ENCODE measurements at places on chromosomes 4 and X.
A peak's percentile ranks its signal among the peaks of the same experiment; 100 is the strongest.

GRCh38 chr4:128461291-128462102 is 173.9 kb upstream of the PGRMC2 start:
- no peak for DNase-seq

DNA sequence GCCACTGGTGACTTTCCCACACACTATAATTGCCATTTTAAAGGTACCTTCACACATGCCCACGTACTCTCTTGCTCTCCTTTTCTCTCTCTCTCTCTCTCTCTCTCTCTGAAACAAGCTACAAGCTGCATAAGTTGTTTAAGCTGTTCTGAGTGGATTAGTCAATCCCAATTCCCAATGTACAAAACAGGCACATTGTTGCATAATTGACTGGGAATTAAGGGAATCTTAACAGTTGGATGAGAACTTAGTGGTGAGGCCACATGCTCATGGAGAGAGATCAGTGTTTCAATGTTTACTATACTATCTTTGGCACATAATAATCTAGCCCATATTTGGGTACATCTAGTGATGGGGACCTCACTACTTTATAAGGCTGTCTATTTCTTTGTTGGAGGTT is 123.3 kb downstream of the ARHGEF9 start:
- DNase-seq = no peak

DNA sequence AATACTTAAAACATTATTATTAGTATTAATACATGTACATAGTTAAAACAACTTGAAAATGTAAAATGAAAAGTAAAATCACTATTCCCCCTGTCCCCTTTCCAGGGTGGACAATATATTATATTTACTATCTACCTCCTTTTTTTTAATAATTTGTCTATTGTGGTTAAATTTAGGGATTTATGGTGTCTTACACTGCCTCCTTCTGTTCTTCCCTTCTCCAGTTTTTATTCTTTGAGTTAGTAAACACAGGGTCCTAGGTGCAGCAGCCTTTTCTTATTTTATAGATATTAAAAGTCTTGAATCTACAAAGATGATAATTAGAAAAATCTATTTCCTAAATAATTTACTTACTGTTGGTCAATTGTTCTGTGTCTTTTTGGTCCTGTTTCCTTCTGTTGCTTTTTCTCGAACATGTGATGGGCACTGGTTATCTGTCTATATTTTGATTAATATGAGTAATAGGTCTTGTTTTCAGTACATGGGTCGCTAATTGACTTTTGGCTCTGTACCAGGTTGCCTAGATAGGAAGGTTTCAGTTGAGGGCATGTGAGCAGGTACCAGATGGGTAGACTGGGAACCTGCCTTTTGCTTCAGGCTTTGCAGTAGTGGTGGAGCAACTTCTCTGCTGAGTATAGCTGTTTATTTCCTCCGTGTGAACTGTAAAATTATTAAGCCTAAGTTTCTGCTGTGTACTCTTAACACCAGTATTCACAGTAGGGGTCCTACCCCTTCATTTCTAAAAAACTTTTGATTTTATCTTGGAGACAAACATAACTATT is 1.1 kb downstream of the NUDT9 start:
- no peak for DNase-seq

GRCh38 chr4:104093247-104093646 is 373.5 kb upstream of the TACR3 start:
- DNase-seq = no peak

DNA sequence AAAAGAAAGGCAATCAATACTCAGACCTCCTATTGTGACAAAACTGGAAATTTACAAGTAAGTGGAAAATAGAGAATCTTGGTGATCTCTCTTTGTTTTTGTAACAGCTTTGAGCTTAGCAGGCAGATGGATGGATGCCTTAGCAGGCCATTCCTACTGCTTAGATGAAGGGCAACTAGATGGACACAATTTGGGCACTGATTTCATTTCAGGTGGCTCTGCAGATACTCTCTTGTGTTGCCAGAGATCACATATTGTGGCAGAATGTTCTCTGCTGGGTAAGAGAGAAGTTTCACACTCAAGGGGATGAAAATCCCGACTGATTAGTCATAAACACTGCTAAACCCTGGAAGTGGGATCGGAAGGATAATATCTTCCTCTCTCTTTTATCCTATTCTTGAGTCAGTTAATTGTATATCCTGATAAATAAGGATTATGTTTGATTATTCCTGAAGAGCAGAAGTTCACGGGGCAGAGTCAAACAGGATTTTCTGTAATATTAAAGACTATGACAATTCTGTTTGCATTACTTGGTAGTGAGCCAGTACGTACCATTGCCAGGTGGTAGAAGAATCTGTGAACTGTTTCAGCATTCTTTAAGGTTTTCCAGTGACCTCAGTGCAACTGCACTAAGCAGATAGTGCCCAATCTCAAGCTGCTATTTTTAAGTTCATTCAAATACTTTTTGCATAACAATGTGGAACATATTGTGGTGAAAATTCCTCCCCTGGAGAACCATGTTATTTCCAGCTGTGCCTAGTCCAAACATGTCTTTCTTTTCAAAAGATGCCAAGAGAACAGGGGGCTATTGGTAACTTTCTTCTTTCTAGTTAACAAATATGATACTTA is 974.3 kb downstream of the FSTL5 start:
- no peak for DNase-seq

GRCh38 chrX:37454537-37455285 is 105.5 kb downstream of the PRRG1 start:
- no peak for DNase-seq

GRCh38 chr4:25345744-25346143 is 31.3 kb upstream of the ANAPC4 start:
- DNase-seq = no peak

- DNase-seq = no peak
Observed at GRCh38 chr4:57059890-57060716, 50.1 kb downstream of the IGFBP7 start.

GRCh38 chr4:171676555-171677215 is 136.5 kb upstream of the GALNTL6 start:
- DNase-seq = no peak

DNA sequence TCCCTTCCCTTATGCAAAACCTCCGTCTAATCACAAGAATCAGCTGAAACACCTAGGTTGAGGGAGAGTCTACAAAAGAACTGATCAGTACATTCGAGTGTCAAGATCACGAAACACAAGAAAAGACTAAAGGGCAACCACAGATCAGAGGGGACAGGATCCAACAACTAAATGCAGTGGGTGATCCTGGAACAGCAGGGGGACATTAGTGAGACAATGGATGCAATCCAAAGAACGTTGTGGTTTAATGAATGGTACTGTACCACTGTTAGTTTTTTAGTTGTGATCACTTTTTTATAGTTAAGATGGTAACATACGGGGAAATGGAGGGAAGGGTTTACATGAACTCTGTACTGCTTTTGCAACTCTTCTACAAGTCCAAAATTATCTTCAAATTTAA is 79.2 kb downstream of the RELL1 start:
- DNase-seq = no peak

DNA sequence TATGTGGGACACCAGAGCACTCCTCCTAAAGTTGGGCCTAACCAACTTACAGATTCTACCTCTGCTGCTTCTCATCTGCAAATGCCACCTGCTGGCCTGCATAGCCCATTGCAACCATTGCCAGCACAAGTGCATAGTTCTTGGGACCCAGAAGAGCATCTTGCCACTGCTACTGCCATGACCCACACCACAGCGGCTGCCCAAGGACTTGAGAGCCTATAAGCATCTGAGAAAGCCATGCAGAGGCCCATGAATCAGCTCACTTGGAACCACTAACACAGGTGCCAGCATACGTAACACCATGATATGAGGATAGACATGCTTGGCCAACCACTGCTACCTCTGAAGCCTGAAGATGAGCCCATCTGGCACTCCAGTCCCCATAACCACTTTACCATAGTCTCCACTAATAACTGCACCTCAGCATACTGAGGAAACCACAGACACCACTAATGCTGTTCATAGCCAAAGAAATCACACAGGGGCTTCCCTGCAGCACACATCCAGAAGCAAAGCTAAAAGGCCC is 258.1 kb upstream of the AGTR2 start:
- no peak for DNase-seq

GRCh38 chrX:119887721-119888425 is 7.8 kb upstream of the AKAP14 start:
- DNase-seq = peak; percentile 25

DNA sequence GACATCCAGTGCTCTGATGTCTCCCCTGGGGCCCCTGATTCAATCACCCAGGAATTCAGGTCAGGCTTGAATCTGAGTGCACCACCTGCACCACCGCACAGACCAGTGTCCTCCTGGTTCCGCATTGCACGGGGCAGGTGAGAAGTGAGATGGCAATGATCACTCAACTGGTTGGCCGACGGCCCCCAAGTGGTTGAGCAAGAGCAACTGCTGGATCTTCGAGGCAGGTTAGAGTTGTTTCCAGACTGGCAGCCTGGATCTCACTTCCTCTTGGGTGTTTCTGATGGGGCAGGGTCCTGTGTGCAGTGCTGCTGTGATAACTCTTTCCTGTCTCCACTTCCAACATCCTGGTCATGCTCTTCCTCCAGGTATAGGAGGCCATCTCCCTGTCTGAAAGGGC is 50.4 kb downstream of the C4orf50 start:
- DNase-seq = no peak

GRCh38 chrX:136584545-136584944 is 52.5 kb downstream of the VGLL1 start:
- DNase-seq = no peak

- no peak for DNase-seq
Observed at GRCh38 chrX:66676413-66676812, 37.5 kb upstream of the EDA2R start.

DNA sequence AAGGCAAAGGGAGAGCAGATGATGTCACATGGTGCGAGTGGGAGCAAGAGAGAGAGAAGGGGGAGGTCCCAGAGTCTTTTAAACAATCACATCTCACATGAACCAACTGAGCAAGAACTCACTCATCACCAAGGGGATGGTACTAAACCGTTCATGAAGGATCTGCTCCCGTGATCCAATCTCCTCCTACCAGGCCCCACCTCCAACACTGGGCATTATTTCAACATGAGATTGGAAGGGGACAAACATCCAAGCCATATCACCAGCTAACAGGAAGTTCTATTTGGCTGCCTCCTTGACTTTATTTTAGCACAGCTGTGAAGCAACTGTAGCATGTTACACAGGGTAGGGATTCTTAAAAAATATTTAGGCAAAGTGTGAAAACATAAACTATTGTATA is 102.5 kb downstream of the DDIT4L start:
- no peak for DNase-seq

DNA sequence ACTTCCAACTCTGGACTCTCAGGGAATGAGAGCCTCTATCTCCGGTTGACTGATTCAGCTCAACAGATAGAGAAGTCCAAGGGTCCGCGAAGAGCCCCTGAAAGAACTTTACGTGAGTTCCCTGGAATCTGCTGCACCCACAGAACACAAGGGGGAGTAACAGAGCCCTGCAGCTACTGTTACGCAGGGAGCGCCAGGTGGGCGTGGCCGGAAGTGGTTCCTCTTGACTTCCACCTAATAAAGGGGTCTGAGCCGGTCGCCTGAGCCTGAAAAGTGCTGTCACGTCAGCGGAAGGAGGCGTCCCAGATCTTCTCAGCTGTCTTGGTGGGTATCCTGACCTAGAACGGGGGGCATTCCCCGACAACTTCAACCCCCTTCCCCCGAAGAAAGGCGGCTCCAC is at the start of gene MAGEB6:
Gene MAGEB6 (plus strand): TSS at position 237 of the 400 bp plus-strand sequence. CDS start 1,407 bp downstream, outside the sequence.
- DNase-seq = no peak

GRCh38 chr4:112127803-112128202 is 17.5 kb upstream of the FAM241A start:
- no peak for DNase-seq

- no peak for DNase-seq
Observed at GRCh38 chr4:168421671-168422070, 58.6 kb downstream of the DDX60L start.

GRCh38 chr4:14177987-14178386 is 550.5 kb upstream of the BOD1L1 start:
- no peak for DNase-seq

GRCh38 chr4:78061939-78062570 is 4.9 kb downstream of the FRAS1 start:
- DNase-seq = no peak

GRCh38 chr4:77634132-77634785 is 28.6 kb downstream of the CXCL13 start:
- DNase-seq = no peak

DNA sequence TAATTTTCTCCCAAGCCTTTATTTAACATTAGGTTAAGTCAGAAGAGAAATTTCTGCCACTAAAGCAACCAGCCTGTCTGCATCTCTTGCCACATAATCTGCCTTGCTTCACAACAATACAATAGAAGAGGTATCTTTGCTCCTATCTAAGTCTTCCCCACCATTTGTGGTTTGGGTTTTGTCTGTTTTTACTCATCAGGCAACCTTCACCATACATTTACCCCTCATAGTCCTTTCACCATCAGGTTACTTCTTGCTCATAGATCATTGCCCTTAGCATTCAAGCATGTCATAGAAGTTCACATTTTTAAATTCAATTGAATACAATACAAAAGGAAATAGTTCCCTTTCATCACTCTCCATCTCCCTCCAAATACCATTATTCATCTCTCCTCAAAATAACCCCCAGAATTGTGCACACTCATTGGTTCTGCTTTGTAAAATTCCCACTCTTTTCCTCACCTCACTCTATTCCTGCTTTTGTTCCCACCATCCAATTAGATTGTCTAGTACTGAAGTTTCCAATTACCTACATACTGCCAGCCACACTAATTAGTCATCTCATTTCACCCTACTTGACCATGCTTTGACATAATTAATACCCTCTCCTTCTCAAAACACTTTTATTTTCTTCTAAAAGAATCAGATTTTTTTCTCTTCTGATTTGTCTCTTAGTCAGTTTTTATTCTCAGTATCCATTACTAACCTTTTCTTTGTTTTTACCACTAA is 1957.0 kb upstream of the AGA start:
- DNase-seq = no peak

DNA sequence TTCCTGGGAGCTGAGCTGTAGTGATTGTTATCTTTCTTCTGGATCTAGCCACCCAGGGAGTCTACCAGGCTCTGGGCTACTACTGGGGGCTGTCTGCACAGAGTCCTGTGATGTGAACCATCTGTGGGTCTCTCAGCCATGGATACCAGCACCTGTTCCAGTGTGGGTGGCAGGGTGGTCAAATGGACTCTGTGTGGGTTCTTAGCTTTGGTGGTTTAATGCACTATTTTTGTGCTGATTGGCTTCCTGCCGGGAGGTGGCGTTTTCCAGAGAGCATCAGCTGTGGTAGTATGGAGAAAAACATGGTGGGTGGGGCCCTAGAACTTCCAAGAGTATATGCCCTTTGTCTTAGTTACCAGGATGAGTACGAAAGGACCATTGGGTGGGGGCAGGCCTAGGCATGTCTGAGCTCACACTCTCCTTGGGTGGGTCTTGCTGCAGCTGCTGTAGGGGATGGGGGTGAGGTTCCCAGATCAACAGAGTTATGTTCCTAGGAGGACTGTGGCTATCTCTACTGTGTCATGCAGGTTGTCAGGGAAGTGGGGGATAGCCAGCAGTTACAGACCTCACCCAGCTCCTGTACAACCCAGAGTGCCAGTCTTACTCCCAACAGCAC is 264.8 kb upstream of the LDB2 start:
- no peak for DNase-seq

GRCh38 chr4:85777908-85778631 is 303.1 kb downstream of the ARHGAP24 start:
- DNase-seq = no peak

GRCh38 chrX:150533863-150534262 is 34.6 kb upstream of the MTM1 start:
- DNase-seq = no peak

Data from activated CD4-positive, CD25-positive, alpha-beta regulatory T cell treated with anti-CD3 and anti-CD28 coated beads, Interleukin-2, amount 50 U/mL, for 16 hours (primary cell).